ENCODE measurements at places on chromosomes 7 and 10.

- DNase-seq = no peak
These were observed 1.9 kb upstream of the TRDMT1 start for GRCh38 chr10:17203416-17203815.

DNA sequence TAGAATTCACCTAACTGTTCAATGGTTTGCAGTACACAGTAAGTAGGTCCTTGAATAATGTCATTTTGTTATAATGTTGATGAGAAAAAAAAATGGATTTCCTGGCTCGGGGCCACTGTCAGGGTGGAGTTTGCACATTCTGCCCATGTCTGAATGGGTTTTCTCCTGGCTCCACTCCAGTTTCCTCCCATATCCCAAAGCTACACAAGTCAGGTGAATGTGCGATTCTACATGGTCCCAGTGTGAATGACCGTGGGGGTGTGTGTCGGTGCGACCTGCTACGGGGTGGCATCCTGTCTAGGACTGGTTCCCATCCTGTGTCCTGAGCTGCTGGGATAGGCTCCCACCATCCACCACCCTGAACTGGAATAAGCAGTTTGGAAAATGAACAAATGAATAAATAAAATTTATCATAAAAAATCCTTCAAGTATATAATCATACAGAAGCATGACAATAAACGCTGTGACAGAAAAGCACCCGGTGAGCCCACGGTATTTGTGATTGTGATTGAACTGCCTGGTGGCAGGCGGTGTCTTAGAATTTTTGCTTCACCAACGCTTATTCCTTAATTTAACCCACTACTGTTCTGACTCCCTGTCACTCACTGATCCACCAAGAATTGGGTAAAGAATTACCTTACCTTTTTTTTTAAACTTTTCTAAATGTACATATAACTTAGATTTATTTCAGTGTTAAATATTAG is 114.1 kb downstream of the ICA1 start:
- DNase-seq = no peak

DNA sequence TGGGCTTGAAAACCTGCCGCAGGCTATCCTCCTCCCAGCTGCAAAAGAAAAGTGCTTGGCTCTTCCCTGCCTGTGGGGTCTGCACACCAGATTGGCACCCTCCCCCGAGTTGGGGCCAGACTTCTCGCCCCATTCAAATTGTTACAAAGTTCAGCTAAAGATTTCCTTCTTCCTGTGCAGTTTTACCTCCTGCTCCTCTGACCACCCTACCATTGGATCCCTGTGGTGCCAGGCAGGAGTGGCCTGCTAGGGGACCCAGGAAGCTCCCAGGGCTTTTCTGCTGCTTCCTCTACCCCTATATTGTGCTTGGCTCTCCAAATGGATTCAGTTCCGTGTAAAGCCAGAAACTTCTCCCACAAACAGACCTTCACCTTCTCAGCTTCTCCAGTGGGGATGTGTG is 135.1 kb upstream of the GAD2 start:
- DNase-seq = no peak

DNA sequence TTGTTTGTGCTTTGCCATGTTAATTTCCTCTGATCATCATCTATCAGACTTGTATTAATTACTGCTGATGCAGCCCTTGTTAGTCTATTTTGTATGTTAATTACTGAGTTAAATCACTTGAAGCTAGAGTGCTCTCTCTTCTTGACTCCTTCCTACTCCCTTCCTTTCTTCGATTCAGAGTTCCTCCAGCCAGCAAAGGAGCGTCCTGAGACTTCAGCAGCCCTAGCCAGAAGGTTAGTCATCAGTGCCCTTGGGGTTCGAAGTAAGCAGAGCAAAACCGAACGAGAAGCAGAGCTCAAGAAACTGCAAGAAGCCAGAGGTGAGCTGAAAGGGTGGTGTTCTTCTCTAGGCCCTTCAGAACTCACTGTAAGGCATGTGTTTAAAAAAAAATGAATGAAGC is 32.1 kb downstream of the LOXL4 start:
- DNase-seq = no peak

- peak; percentile 41 for DNase-seq
These were observed 101.7 kb upstream of the SVIL start for GRCh38 chr10:29736366-29737073.

- no peak for DNase-seq
These were observed 59.4 kb upstream of the CAMK2B start for GRCh38 chr7:44384586-44385433.

DNA sequence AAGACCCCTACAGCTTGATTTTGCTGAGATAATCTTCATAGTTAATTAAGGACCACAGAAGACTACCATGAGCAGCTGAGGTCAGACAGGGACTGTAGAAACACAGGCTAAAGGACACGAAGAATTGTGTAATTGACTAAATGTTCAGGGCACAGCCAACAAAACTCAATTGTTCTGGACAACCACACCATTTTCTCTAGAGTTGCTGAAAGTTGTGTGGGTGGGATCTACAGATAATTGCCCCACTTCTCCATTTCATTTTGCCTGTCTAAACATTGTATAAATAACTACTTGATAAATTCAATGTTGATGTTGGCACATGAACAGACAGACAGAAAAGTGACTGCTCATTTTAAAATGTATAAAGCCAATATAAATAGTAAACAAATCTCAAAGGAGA is 39.0 kb upstream of the SLC16A12 start:
- no peak for DNase-seq

DNA sequence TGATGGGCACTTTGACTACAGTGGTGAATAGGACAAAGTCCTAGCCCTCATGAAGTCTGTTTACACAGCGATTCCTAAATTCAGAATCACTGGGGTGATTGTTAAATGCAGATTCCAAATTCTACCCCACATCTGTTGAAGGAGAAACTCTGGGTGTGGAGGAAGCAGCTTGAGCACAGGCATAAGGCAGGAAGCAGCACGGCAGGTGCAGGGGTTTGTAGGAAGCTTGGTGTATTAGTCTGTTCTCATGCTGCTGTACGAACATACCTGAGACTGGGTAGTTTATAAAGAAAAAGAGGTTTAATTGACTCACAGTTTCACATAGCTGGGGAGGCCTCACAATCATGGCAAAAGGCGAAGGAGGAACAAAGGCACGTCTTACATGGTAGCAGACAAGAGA is 5.1 kb downstream of the AKR1E2 start:
- DNase-seq = no peak

- no peak for DNase-seq
These were observed 306.2 kb upstream of the AKR1E2 start for GRCh38 chr10:4519658-4520402.

DNA sequence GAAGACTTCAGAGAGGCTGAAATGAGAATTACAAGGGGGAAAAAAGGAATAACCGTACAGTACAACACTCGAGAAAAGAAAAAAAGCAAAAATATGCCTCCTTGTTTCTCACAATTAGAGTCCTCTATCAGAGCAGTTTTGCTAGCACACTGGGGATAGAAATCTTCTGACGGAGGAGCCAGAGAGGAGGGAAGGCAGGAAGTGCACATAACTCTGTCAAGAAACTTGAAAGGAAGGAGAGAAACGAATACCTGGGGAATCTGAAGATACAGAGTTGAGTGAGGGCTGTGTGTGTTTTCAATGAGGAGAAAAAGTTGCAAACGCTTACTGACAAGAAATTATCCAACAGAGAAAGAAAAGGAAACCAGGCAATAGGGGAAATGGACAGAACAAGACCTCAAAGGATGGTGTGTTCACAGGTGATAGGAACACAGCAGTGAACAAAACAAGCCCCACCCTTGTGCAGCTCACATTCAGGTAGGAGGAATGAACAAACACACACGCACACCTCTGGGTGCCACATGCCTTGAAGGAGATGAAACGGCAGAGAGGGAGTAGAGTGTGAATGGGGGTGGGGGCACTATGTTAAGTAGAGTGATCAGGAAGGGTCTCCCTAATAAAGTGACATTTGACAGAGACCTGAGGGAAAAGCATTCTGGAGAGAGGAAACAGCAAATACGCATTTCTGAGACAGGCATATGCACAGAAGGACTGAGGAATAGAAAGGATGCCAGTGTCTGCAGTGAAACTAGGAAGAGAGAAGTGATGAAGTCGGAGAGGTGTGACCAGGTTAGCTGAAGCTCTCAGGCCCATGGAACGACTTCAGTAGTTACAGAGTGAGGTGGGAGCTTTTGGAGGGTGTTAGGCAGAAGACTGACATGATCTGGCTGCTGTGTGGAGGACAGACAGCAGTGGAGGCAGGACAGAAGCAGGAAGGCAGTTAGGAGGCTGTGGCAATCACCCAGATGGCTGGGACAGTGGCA is 46.7 kb upstream of the SPOCK2 start:
- DNase-seq = no peak

- no peak for DNase-seq
These were observed 5.0 kb downstream of the TWIST1 start for GRCh38 chr7:19112274-19113001.

GRCh38 chr7:105502173-105502572 is 19.9 kb downstream of the PUS7 start:
- DNase-seq = no peak

DNA sequence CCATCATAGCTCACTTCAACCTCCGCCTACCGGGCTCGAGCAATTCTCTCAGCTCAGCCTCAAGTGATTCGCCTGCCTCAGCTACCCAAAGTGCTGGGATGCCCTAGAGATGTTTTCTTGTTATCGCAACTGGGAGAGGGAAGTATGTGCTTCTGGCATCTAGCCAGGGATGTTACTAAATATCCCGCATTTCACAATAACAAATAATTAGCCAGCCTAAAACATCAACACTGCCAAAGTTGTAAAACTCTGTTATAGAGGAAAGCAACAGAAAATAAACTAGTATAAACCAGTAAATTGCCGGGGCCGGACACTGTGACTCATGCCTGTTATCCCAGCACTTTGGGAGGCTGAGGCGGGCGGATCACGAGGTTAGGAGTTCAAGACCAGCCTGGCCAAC is 7.2 kb downstream of the INA start:
- DNase-seq = no peak

GRCh38 chr7:89839329-89839728 is 314.9 kb upstream of the STEAP1 start:
- no peak for DNase-seq

GRCh38 chr7:34385384-34385783 is 272.6 kb upstream of the NPSR1 start:
- DNase-seq = no peak

DNA sequence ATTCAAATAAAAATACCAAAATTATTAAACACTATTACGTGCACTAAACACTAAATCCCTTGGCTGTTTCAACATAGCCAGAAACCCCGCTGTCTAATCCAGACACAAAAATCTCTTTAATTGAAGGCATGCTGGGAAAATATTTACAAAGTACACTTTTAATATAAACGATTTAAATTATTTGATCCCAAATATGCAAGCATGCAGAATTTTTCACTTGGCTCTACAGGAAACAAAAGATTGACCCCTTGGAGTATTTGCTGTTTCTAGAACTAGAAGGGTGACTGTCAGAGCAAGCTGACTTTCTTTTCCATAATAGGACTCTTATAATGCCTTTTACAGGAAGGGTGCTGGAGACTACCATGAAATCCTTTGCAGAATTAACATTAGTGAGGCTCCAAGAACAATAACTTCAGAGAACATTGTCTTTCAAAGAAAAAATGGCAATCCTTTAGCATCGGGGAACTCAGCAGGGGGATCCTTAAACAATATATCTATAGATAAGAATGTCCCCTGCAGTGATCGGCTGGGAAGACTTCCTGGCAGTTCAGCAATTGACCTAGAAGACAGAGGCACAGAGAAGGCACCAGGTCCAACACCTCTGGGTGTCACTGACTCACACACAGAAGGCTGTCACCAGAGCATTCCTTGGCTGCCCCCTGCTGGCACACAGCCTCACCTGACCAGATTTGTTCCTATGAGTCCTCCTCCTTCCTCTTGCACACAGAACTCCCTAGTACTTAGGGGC is 55.8 kb upstream of the MRLN start:
- peak; percentile 75 for DNase-seq

DNA sequence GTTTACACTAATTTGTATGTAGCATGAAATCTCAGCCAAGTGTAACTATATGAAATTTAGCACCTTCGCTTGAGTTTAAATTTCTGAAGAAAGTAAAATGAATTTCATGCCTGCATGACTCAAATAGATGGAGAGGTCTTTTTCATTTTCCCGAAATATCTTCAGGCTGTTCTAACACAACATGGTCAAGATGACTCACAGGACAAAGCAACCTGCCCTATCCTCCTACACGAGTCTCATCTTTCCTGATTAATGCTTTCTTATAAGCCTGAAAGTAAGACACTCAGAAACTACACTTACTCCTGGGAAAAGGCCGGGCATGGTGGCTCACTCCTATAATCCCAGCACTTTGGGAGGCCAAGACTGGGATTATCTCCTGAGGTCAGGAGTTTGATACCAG is 41.2 kb downstream of the CH25H start:
- DNase-seq = no peak

DNA sequence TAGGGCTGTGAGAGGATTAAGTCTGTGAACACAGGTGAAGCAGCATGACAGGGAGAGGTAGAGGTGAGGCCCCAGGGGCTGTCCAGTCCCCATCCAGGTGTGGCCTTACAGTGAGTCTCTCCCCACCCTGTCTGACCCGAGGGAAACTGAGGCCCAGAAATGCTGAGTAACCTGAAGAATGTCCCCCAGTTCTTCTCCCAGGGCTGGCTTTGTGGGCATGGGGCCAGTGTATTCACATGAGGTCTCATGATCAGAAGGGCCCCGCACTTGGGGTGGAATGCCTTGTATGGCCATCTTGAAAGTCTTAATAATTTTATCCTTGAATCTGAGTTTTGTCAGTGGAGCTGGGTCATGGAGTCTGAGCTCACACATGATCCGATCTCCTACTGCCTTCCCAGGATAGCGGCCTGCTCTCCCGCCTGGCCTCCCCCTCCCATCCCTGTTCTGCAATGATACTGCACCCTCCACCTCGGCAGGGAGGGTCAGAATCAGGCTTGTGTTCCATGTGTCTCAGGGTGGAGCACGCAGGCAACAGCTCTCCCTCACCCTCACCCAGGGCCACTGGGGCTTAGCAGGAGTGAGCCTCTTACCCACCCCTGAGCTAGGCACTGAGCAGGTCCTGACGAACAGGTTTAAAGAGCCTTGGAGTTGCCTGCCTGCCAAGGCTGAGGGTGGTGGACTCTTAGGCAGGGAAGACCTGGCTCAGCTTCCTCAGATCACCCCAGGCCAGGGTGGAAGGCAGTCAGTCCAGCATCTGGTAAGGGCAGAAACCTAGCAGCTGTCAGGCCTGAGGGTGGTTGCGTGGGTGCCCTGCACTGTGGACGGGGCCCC is 41.4 kb upstream of the NPFFR1 start:
- no peak for DNase-seq

DNA sequence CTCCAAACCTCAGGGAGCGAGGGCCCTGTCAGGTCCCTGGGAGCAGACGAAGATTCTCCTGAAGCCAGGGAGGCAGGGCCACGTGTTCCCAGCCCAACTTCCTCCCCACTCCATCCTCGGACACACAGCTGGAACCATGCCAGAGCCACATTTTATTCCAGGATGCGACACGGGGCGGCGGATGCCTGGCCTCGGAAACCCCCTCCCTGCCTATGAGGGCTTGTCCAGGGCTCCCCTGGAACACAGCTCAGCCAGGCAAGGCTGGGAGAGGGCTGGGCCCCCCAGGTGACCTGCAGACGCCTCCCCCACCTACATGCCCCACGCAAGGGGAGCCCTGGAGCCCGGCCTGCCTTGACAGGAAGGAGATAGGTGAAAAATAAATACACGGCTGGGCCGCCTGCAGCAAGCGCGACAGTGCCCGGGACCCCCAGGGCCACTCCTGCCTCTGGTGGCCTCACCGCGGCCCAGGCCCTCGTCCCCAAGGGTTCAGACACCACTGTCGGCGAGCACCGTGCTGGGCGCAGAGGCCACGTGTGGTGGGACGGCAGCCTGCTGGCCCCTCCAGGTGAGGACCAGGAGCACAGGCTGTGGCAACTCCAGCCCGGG is 21.5 kb downstream of the GET4 start:
- DNase-seq = no peak
